ENCODE measurements at places on chromosomes 6 and 20.

DNA sequence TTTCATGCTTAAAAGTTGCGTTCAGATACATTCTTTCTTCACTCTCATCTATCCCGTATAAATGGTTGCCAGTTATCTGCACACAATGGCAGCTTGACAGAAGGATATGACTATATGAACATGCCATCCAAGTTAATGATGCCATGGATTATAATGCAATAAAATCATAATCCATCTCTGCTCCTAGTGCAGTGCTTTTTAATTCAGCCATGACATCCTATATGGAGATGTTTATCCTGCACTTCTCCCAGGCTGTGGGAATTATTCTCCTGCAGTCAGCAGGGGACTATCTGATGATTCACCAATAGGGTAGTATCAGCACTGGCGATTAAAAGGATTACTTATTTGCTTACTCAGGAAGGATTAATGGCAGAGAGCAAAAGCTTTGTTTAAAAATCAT is 273.8 kb downstream of the SAMD5 start:
- no peak for DNase-seq

DNA sequence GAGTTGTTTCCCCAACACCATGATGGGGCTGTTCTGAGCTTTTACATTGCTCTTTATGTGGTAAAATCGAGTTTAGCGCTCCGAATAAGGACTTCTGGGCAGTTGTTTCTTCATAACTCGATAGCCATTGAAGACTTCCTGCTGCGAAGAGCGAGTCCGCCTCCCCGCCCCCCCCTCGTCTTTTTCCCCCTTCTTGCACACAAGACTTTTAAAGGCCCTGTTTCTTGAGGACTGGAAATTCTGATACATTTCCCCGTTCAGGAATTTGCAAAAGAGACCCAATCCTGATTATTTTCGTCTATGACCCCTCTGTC is 1.5 kb upstream of the CITED2 start:
- no peak for DNase-seq

DNA sequence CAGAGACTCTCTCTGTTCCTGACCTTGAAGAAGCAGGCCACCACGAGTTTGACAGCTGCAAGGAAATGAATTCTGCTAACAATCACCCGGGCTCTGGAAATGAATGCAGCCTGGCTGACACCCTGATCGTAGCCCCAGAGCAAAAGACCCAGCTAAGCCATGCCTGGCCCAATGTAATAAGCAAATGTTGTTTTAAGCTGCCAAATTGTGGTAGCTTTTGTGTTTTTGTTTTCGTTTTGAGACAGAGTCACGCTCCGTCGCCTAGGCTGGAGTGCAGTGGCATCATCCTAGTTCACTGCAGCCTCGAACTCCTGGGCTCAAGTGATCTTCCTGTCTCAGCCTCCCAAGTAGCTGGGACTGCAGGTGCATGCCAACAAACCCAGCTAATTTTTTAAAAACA is 3.3 kb upstream of the OXT start:
- DNase-seq, result no peak

GRCh38 chr6:27407153-27407814 is 18.7 kb downstream of the ZNF391 start:
- DNase-seq, result no peak

Measured in neural crest cell (in vitro differentiated cells).